ENCODE measurements at places on chromosomes 2 and 18. TPM values are rescaled to one million over a fixed set of nuclear protein-coding genes. Genes with fewer than 3 reads are reported as not detected.

KCNE4 gene
- 17.8 TPM for total RNA-seq

VWC2L gene
- 11.5 TPM for total RNA-seq

CNGA3 gene
- 9.7 TPM for total RNA-seq

TMEFF2 gene
- 12.6 TPM for total RNA-seq

BOLL gene
- total RNA-seq: 0.27 TPM

CCDC121 gene
- total RNA-seq: 12.6 TPM

CETN1 gene
- not detected for total RNA-seq

All from camera-type eye (tissue), 1 donor.